ENCODE measurements at places on chromosomes 11 and 22.

GRCh38 chr22:32622004-32622743, 147.6 kb downstream of the FBXO7 start:
- DNase-seq: peak; percentile 93

DNA sequence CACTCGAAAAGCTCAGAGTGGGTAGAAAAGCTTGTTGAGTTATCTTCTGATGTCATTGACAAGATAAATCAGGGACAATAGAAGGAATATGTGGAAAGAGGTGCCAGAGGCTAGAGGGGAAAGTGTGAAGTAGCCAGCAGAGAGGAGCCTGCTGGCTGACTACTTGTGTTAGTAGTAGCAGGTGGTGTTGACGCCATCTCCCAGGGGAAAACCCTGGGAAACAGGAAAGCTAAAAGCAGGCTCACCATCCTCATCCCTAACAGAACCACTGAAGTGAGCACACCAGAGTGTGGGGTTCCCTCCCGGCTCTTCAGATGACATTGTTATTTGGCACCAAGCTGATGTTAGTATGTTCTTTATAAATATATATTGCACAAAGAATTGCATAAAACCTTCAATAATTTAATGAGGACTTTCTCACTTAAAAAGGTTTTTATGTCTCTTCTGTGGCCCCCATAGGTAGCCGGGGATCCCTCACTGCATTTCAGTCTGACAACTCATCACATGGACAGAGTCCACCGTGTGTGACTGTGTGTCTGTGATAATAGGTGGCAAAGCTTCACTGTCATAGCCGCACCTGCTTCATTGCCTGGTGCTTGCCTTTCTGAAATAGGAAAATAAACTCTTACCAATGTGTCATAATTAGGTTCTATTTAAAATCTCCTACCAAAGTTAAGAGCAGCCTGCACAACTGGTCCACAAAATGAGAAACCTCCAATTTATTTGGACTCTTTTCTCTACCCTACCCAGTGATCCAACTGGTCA, 63.2 kb upstream of the TOP3B start:
- DNase-seq: no peak

DNA sequence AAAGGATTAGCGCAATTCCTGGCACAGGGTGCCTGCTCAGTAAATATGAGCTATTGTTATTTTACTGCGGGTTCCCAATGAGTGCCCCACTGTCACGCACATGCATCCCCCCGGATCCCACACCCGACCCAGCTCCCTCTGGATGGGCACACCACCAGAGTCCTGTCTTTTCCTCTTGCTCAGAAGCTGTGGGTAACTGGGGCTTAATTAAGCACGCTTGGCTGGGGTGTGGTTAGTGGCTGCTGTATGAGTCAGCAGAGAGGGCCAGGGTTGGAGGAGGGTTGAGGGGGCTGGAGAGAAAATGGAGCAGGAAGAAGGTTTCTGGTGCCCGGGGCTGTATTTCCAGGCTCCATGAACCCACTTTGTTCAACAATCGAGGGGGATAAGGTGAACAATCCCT, 30.3 kb upstream of the NECTIN1 start:
- DNase-seq: no peak

DNA sequence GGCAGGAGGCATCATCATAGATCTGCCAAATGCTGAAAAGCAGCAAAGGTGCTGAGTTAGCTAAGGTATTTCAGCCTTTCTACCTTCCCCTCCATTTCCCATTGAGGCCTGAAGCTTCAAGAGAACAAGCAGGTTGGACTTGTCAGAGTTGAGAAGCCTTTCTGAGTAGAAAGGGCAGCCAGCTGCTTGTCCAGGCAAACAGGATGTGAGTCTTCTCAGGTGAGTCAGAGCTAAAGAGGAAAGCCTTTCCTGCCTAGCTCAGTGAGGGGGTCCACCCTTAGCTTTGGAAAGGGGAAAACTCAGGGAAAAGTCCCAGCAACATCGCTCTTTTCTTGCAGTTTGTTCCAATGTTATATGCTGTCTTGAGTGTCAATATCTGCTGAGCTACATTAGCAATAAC, 13.2 kb upstream of the MPZL2 start:
- no peak for DNase-seq

- DNase-seq: no peak
Observed at GRCh38 chr11:116885951-116886655, 48.7 kb upstream of the APOA1 start.

DNA sequence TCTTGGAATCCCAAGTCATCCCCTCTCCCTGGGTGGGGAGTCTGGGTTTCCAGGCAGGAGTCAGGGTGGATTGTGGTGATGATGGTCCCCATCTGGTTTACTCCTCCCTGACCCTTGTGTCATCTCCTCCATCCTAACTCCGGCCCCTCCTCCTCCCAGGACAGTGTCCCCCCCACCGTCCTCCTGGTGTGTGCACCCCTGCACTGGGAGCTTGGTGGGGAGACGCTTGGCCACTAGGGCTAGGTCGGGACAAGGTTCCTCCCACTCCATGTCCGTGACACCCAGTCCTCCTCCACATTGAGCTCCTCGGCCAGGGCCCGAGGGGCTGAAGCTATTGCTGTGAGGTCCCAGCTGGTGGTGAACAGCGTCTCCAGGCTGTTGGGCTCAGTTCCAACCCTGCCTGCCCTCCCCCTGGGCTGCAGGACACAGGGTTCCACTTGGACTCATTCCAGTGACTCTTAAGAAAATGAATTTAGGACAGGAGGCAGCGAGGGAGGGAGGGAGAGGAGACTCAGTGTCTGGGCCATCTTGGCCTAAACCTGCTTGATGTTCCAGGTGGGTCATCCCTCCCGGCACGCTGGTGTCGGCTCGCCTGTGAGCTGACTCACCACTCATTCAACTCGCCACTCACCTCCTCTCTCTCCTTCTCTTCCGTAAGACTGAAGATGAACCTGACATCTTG, 433.2 kb downstream of the TBC1D22A start:
- peak; percentile 86 for DNase-seq

GRCh38 chr22:50182176-50183081, 3.3 kb upstream of the TRABD start:
- DNase-seq: no peak

DNA sequence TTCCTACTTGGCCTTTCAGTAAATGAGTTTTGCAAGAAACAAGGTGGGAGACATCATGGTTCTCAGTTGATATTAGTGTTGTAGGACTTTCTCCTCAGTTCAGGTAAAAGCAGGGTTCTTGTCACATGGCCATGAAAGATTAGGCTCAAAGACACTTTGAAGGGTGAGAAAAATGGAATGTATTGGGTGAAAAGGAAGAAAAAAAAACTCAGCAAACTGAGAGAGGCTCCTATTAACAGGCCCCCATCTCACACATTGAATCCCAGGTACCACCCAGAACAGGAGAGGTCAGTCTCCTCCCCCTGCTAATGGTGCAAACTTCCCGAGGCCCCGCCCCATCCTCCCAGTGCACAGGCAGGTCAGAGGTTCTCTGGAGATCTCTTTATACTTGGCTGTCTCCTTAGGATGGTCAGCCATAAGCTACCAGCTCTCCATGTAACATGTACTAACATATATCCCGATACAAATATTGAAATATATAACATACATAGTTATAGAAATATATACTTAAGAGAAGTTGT, 62.2 kb downstream of the MICAL2 start:
- DNase-seq: no peak

- DNase-seq: no peak
Observed at GRCh38 chr22:26122920-26123468, 46.3 kb upstream of the SEZ6L start.

- DNase-seq: peak; percentile 64
Observed at GRCh38 chr11:67372321-67372992, 941 bp downstream of the CLCF1 start.

DNA sequence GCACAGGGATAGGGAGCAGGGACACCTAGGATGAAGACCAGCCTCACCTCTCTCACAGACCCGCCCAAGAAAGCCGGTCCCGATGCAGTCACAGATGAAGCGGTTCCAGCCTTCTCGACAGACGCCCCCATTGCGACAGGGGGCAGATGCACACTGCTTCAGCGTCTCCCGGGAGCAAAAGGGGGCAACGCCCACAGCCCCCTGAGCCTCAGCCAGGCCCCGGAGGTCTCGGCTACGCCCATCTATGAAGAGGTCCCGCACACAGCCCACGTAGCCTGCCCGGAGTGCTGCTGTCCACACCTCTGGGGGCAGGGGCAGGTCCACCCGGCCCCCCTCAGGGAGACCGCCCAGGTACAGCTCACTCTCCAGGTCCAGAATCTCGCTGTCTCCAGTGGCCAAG, 62.3 kb downstream of the NRXN2 start:
- no peak for DNase-seq

GRCh38 chr11:3830730-3831129, 10.0 kb downstream of the RHOG start:
- no peak for DNase-seq

DNA sequence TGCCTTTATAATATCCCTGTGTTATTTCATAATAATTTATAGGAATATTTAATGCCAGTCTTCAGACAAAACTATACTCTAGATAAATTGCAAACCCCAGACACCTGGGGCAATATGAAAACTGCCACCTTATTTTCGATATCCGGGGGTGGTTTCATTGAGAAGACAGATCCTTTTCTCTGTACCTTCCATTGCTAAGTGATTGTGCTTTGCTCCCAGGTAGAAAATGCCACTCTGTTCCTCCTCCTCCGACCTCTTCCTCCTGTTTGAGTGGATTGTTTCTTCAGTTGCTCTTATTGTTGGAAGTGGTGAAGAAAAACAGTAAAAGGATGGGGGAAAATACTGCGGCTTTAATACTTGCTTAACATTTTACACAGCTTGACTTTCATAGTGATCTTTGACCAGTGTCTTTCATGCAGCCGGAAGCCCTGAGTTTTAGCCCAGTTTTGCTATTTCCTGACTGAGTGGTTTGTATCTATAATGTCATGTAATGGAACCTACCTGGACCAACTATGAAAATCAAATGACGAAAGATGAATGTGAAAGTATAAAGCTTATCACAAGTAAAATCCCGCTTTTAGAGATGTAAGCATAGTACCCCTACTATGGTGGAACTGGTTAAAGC, 5.6 kb upstream of the GRIK4 start:
- no peak for DNase-seq

- no peak for DNase-seq
Observed at GRCh38 chr11:134656861-134657540, 245.0 kb upstream of the B3GAT1 start.

DNA sequence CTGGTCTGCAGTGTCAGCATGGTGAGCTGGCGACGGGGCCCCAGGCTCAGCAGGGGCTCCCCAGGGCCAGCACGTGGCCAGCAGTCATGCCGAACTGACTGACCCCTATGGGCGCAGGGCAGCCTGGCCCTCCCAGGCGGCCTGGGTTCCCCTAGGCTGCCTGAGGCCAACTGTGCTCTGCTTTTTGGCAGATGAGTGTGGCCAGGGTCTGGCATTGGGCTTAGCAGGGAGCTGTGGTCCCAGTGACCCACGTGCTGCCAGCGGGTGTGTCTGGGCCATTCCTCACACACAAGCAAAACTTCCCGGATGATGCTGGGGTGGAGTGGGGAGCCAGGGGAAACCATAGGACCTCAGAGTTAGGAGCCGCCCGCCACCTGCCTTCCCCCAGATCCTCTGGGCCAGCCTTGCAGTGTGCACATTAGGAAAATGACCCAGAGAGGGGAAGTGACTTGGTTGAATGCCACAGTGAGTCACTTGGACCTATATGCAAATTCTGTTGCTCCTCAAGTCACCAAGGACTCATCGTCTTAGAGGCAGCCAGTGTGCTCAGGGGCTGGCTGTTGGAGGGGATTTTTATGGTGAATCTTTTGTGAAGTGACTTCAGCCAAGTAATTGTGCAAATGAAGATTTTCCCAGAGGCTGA, 6.5 kb downstream of the ADORA2A start:
- DNase-seq: no peak

- DNase-seq: no peak
Observed at GRCh38 chr11:63906585-63906984, 10.4 kb downstream of the RCOR2 start.

- DNase-seq: peak; percentile 12
Observed at GRCh38 chr22:22060200-22061084, 77.9 kb upstream of the TOP3B start.

DNA sequence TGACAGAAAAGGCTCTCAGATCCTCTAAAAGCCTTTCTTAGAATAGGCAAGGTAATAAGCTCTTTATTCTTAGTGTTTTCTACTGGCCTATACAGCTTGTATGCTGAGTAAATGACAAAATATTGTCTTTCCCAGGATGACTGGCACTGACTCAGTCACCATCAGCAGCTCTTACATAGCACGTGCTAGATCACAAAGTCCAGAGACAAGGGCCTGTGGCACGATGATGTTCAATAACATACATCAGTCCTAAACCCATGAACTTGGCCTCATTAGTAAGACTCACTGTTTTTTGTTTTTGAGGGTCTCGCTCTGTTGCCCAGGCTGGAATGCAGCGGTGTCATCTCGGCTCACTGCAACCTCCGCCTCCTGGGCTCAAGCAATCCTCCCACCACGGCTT, 42.7 kb downstream of the CELF1 start:
- no peak for DNase-seq

- no peak for DNase-seq
Observed at GRCh38 chr11:121563900-121564822, 111.4 kb upstream of the SORL1-AS1 start.

- no peak for DNase-seq
Observed at GRCh38 chr11:68122936-68123539, 1.9 kb upstream of the CHKA start.

DNA sequence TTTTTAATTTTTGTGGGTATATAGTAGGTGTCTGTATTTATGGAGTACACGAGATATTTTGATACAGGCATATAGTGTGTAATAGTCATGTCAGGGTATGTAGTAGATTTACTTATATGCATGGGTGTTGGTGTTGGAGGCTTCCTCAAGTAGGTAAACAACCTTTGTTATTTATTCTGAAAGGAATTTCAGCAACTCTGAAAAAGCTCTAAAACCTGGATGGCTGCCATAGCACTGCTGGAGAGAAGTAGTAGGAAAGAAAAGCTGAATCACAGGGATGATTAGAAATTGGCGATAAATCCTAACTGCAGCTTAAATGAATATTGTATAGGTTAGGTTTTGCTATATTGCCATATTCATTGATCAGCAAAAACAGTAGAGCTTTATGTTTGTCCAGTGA, 44.4 kb upstream of the ST14 start:
- no peak for DNase-seq

DNA sequence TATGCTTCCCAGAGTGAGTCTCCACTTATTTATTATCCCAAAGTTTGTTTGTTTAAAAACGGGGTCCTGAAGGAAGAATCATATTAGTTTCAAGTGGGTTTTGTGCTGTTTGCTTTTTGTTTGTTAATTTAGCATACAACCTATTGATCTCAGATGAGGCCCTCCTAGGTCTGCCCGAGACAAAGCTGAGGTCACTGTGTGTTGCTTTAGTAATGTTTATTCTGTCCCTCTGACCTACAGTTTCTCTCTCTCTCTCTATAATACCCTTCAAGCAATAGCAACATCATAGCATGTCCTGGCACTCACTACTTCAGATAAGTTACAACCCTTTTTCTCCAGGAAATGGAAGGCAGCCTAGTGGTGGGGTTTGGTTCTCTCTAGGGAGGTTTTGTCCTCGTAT, 63.4 kb downstream of the AMOTL1 start:
- DNase-seq: no peak

DNA sequence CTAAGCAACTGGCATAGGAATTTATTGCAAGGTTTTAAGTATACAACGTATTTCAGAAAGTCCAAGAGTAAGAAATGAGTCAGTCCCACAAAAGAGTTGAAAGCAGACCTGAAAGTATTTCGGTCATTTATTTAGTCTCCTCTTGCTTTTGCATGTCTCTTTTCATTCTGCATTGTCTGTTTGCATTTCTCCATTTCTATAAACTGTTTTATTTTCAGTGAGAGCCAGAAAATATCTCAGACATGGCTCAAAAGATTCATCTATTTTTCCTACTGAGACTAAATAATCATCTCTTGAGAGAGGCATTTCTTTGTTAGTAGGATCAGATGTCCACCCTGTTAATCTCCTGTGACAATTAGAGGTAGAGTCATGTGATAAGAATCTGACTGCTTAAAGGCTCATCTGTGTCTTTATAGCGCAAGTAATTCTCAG, 219.1 kb upstream of the CCDC179 start:
- no peak for DNase-seq

Data from left lung (tissue), 14 donors.